Spleen (tissue), 13 donors: ENCODE measurements at places on chromosomes 12 and 14. TPM values are rescaled to one million over a fixed set of nuclear protein-coding genes. Genes with fewer than 3 reads are reported as not detected.

- no peak overlapping the region for H3K4me3 ChIP-seq
- no peaks in the 10 kb centered on the region for H3K27me3 ChIP-seq
- H3K27ac ChIP-seq = no peak overlapping the region
Observed at GRCh38 chr14:81986005-81986404, 452.4 kb upstream of the SEL1L start.

DNA sequence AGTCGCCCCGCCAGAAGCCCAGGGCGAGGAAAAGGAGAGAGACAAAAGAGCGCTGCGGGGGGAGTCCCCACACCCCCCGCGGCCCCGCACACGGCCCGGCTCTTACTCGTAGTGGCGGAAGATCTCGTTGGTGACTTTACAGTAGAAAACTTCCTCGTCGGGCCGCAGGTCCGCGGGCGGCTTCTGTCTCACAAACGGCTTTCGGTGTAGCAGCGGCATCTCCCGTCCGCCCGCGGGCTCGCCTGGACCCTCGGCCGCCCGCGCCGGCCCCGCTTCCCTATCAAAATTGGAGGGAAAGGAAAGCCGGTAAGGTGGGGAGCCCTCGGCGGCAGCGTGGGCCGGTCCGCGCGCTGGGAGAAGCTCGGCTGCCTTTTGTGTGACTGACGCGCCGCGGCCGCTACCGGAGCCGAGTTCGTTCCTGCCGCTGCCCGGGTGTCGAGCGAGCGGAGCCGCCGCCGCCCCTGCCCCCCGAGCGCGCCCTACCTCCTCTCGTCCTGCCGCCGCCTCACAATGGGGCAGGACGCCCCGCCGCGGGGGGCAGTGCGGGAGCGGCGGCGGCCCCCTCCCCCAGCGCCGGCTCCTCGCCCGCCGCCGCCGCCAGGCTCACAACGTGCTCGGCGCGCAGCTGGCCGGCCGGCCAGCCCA lies 652 bp downstream of the BAZ1A start:
- H3K27me3 ChIP-seq = no peaks in the 10 kb centered on the region
- H3K27ac ChIP-seq = peak overlapping the region; percentile 95
- H3K36me3 ChIP-seq = no peaks in the 10 kb centered on the region
- H3K4me1 ChIP-seq = peaks cover 46% of the 10 kb centered on the region
- H3K4me3 ChIP-seq = peak overlapping the region; percentile 97

DNA sequence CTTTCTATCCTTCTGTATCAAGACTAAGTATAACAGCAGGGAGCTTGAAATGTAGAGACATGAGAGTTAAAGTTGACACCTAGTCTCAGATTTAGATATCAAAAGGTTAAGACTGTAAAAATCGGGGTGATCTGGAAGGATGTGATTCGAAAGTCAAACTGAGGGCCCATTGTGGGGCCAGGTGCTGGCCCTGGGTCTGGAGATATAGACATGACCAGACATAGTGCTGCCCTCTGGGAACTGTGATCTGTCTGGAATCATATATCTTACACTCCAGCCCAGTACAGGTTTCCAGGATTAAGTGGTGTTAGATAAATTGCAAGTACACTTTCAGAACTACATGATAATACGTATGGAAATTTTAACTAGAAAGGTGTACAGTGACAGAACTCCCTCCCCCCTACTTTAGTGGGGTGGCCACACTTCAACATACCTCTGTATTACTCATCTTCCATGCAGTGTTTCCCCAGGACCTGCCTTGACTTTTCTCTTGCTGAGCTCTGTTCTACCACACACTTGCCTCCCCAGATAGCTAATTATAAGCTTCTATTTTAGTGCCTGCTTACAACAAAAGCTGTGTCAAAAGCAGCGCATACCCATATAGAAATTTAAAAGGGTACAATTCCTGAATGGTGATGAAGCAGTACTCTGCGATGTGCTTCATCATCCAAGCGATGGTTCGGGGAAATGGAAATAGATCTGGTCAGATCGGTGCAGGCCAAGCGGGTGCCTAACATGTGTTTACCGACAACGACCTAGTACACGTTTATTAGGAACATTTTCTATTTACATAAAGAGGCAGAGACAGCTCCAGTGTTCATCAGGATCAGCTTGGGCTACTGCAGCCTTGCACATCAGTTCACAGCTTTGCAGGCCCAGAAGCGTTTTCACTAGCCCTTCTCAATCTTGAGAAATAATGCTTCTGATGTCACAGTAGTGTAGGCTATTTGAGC lies 68.7 kb downstream of the ARF6 start:
- no peak overlapping the region for H3K4me3 ChIP-seq
- peaks cover 40% of the 10 kb centered on the region for H3K4me1 ChIP-seq
- H3K36me3 ChIP-seq = no peaks in the 10 kb centered on the region
- H3K27me3 ChIP-seq = no peaks in the 10 kb centered on the region
- no peak overlapping the region for H3K27ac ChIP-seq

DNA sequence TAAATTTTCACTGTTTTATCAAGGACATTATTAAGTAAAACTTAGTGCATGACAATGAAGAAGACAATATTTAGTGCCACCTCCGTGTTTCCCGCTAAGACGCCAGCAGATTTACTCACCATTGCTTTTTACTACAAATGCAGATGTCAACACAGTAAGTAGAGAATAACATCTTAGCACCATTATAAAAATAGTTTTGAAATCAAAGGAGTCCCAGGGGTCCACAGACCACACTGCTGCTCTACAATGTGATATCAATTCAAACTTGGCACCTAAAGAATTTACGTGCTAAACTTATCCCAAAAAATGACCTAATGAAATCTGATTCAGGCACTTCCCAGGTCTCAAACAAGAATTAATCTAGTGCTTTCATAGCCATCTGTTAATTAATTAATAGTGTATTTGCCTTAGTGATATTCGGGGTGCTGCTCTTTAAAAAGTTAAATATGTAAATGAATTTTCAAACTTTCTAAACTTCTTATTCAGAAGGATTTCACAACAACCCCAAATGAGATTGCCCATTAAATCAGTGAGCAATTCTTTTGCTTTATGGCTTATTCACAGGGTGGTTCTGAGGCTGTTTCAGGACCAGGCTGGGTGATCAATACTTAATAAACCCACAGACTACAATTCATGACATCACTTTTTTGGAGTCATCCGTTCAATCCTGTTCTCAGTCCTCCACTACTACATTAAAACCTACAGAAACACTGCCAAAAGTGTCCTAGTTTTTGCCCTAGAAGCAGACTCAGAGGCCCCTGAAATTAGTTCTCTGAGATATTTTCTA lies 161.3 kb upstream of the LMNTD1 start:
- H3K4me1 ChIP-seq = no peaks in the 10 kb centered on the region
- DNase-seq = no peak
- H3K4me3 ChIP-seq = no peak overlapping the region

DNA sequence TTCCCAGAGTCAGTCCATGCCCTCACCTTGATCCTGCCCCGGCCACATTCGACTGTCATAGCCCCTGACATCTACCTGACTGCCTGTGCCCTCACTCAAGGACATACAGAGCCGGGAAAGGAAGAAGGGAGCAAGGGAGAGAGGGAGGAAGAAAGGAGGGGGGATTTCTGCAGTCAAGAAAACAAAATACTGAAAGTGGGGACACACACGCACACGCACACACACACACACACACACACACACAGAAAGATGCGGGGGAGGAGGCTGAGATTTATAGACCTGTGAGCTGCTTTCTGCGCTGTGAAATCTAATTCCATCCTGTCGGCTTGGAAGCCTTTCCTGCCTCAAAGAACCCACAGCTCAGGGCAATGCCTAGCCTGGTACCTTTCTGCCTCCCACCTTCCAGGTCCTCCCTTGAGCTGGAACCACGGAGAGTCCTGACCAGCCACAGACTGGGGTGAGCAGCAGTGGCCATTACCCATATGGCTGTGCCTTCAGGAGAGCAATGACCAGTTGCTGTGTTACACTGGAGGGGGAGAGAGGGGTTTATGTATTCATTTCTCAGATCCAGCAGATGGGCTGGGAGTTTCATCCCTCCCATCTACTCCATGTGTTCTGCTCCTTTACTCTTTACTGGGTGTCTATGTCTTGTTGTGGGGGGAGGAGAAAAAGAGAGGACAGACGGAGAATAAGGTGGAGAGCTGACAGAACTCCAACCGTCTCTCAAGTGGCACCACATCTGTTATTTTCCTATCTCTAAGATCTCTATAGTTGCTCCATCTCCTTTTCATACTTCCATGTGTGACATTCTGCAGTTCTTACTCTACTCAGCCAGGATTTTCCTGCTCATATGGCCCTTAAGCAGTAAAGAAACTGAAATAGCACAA lies 12.9 kb downstream of the C14orf93 start:
- H3K27ac ChIP-seq = no peak overlapping the region
- no peak for DNase-seq
- H3K27me3 ChIP-seq = no peaks in the 10 kb centered on the region
- no peak overlapping the region for H3K4me3 ChIP-seq

SLC25A47 gene
- not detected for total RNA-seq

DNA sequence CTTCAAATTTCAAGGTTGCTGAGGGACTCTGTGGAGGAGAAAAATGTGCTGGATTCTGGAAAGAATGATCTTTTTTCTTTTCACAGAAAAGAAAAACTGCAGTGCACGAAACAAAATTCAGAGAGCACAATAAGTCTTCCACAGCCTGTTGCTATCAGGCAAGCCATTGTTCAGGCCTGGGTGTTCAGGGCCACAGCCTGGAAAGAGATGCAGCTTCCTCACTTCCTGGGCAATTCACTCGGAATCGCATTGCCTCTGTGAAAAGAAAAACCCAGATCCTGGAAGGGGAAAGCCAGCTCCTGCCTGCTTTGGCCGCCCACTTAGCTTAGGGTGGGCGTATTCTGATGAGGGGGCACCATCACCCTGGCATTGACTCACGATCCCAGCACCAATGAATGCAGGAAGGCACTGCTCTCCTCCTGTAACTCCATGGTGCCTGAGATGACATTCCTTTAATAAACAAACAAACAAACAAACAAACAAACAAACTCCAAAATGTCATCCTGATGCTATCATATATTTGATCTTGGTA lies 863.9 kb downstream of the BCL11B start:
- H3K36me3 ChIP-seq = no peaks in the 10 kb centered on the region
- H3K27me3 ChIP-seq = no peaks in the 10 kb centered on the region
- no peak overlapping the region for H3K27ac ChIP-seq
- no peak overlapping the region for H3K4me3 ChIP-seq

- H3K4me3 ChIP-seq = no peak overlapping the region
- no peaks in the 10 kb centered on the region for H3K4me1 ChIP-seq
- H3K27ac ChIP-seq = no peak overlapping the region
Observed at GRCh38 chr12:91127306-91127705, 16.0 kb upstream of the LUM start.

DNA sequence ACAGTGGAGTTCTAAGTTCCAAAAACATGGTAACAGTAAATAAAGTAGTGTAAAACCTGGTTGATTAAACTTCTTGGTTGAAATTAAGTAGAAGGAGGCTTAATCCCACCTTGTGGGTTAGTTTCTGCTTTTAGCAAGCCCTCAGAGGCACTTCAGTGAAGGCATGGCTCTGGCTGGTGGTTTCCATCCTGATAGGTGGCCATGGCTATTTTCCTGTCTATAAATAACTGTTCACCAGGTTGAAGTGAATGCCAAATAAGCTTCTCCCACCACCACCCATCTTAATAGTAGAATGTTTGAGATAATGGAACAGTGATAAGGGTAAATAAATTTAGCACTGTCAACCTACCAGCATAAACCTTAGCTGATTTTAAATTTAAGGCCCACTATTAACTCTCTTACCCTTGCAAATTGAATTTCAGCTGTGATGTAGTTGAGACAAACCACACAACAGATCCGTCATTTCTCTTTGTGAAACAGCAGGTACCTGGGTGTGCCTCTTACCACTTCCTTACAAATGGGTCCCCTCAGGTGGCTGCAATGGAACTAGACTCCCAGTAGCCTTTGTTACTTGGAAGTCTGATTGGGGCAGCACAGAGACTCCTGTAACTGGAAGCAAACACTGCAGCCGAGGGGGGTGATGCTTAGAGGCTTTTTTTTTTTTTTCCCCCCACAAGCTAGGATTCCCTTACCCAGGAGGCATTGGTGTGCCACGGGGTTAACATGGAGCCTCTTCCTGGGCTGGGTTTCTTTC lies 41.4 kb downstream of the DAAM1 start:
- no peaks in the 10 kb centered on the region for H3K36me3 ChIP-seq
- DNase-seq = no peak
- no peaks in the 10 kb centered on the region for H3K27me3 ChIP-seq

DNA sequence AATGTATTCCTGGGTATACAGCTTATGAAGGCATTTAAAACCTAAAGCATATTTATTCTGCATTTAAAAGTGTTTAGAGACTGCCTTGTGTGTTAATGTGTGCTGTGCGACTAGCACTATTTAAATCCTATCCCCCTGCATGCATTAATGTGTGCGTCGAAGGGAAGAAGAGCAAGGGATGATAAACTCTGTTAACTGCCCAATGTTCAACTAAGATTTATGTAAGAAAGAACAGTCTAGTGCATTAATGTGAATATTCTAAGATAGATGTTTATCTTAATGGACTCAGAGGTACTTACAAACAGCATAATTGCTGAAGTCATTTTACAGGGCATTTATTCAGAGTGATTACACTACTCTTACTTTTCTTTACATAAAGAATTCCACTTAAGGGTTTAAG lies 424.8 kb downstream of the DIO2 start:
- no peak for DNase-seq
- H3K4me1 ChIP-seq = no peaks in the 10 kb centered on the region
- H3K4me3 ChIP-seq = no peak overlapping the region
- H3K27ac ChIP-seq = no peak overlapping the region
- H3K27me3 ChIP-seq = no peaks in the 10 kb centered on the region

- H3K4me1 ChIP-seq = peaks cover 13% of the 10 kb centered on the region
- no peaks in the 10 kb centered on the region for H3K27me3 ChIP-seq
- no peak overlapping the region for H3K4me3 ChIP-seq
- no peak for DNase-seq
- no peaks in the 10 kb centered on the region for H3K36me3 ChIP-seq
Observed at GRCh38 chr12:27592548-27592947, 68.5 kb downstream of the PPFIBP1 start.

DNA sequence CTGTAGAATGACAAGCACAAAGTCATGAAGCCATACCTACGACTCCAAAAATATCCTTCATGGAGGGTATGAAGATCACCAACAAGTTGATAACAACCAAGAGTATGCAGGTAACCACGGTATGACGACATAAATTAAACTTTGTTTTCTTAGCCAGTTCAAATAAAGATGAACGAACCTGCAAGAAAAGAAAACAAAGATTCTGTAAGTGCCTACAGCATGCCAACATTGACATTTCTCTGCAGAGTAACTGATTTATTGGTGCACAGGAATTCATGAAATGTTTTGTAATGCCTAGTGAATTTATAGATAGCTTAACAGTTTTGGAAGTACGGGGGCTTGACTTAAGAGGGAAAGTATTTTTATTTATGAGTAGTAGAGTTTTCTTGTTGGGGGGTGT lies 71.0 kb downstream of the SLC38A1 start:
- no peak overlapping the region for H3K4me3 ChIP-seq
- H3K27ac ChIP-seq = no peak overlapping the region
- H3K27me3 ChIP-seq = no peaks in the 10 kb centered on the region
- no peaks in the 10 kb centered on the region for H3K4me1 ChIP-seq

SERPINA6 gene
- not detected for total RNA-seq
